Kasumi-1 (cell line): ENCODE measurements at places on chromosomes 3 and 15.

DNA sequence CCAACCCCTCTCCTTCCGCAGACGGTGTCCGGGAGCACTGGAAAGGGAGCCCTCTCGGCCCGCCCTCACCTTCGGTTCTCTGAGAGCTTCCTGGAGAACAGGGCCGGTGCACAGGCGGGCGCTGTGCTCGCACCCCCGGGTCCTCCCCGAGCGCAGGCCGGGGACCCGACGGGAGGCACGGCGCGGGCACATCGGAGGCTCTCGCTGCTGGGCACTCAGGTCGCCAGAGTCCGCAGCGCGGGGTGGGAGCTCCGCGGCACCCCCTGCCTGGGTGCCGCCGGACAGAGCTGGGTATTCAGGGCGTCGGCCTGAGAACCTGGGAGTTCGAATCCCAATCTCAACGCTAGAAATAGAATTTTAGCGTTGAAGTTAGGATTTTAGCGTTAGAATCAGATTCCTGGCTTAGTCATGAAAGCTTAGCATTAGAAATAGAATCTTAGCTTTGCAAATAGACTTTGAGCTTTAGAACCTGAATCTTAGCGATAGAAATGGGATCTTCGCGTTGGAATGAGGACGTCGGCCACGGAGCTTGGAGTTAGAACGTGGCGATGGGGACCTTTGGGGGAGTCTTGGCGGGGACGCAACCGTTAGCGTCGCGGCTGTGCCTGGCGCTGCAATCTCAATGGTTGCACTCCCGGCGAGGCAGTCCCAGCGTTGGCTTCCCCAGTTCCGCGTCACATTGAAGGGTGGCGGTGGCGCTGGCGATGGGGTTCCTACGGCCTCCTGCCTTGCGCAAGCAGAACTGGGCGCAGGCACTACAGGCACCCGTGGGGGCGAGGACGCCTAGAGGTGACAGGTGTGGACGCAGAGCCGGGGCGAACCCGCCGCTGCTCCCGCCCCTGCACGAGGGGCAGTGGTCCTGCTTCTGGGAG, 549 bp downstream of the TRH start:
- DNase-seq = peak; percentile 11

- no peak for DNase-seq
Measured at GRCh38 chr15:98485451-98485850, 162.9 kb upstream of the IGF1R start.

DNA sequence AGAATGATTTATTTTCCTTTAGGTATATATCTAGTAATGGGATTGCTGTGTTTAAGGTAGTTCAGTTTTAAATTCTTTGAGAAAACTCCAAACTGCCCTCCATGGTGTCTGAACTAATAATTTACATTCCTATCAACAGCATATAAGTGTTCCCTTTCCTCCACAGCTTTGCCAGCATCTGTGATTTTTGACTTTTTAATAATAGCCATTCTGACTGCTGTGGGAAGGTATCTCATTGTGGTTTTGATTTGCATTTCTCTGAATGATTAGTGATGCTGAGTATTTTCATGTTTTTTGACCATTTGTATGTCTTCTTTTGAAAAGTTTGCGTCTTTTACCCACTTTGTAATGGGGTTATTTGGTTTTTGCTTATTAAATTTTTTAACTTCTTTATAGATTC, 571.6 kb upstream of the CCDC54 start:
- DNase-seq = no peak

- DNase-seq = no peak
Measured at GRCh38 chr3:103181160-103181559, 746.3 kb downstream of the ZPLD1 start.

DNA sequence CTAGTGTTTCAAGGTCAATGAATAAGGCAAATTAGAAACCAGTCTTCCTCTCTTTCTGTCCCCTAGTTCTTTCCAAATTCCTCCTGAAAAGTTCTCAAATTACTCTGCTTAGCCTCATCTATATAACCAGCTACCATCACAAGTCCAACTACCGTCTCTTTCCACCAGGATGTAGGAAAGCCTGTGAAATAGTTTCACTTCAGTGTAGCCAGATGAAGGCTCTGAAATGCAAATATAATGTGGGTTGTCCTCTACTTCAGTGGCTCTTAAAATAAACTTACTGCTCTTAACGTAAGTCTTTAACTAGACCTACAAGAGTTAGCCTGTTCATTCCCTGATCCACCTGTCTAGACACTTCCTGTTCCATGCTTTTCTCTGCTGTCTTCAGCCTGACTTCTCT, 827.7 kb downstream of the ROBO1 start:
- DNase-seq = no peak

DNA sequence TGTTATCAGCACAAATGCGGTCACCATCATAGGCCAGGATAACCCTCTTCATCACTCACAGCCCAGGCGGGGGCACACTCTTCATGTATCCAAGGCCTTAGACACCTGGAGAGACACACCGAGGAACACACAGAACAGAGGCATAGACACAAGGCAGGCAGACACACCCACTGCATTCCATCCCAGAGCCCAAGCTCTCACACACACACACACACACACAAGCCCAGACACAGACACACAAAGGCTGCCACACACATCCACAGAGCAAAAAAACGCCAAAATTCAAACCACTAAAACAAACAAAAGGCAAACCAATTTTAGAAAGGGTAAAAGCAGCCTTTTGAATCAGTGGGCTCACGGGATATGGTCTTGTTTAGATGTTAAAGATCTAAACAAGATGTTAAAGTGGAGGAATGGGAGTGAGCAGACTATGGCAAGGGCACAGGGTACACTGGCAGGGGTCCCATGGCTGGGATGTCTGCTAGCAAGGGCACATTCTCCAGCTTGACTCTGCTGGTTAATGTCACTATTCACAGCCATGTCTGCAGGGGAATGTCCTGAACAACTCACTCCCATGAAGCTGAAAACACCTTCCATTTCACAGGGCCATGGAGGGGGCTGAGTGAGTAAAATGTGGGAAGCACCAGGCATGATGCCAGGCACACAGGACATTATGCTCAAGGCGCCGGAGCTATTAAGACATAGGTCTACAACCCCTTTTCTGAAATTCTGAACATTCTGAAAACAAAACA, 14.9 kb upstream of the CRABP1 start:
- no peak for DNase-seq

DNA sequence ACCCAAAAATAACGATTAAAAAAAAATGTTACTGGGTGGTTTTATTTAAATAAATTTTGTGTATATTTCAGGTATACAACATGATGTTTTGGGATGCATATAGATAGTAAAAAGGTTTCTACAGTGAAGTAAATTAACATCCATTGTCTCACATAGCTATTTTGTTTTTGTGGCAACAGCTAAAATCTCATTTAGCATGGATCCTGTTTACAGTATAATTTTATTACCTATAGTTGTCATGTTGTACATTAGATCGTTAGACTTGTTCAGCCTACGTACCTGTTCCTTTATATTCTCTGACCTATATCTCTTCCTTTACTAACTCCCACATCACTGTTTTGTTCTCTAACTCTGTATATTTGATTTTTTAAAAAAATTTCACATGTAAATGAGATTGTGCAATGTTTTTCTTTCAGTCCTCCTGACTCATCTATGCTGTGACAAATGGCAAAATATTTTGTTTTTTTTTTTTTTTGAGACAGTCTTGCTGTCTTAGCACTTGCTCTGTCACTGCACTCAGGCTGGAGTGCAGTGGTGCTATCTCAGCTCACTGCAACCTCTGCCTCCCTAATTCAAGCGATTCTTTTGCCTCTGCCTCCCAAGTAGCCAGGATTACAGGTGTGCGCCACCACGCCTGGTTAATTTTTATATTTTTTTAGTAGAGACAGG, 45.6 kb downstream of the OIP5 start:
- DNase-seq = no peak

GRCh38 chr3:67478423-67478822, 176.0 kb downstream of the SUCLG2 start:
- DNase-seq = no peak

- no peak for DNase-seq
Measured at GRCh38 chr15:47736143-47736786, 19.0 kb downstream of the SEMA6D start.

DNA sequence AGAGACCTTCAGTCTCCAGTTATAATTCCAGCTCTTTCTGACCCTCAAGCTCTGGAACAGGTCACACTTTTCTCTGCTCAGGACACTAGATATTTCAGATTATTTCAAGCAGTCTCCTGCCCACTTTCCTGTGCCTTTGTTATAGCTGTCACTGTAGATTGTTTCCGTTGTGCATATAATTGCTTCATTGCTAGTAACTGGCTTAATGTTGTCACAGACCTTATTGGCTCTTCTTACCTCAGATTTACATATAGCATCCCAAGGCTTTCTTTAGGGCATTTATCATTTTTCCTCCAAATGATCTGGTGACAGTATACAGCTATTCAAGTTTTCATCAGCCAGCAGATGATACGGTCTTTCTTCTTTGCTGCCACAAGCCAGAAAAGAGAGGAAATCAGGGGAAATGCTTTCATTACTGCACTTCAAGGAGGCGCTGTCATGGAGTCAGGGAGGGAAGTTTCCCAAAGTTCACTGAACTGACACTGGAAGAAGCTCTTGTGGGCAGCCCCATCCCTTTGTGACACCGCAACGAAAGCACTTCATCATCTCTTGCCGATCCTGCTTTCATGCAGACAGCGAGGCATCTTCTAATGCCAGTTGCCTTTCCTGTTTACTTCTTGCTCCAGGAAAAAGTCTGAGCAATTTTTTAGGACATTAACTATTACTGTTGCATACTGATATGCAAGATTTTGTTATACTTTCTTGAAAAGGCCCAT, 181.9 kb downstream of the CDIN1 start:
- no peak for DNase-seq

DNA sequence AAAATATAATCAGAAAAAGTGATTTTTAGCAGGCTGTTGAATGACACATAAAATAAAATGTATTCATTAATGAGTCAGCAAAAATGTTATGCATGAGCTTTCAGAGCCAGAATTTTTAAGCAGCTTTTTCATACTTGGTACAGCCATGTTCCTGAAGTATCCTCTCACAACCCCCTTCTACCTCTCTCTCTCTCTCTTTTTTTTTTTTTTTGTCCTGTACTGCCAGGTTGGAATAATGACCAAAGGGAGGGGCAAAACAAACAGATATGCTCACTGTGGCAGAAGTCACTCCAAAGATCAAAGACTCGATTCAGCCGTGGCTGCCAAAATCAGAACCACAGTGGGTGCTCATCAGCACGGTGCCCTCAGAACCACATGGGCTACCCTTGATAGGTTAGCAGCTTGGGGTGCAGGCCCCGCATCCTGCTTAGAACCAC, 383.0 kb downstream of the ZBTB20 start:
- DNase-seq = no peak

GRCh38 chr3:12584083-12584482, 27.2 kb downstream of the MKRN2 start:
- no peak for DNase-seq

DNA sequence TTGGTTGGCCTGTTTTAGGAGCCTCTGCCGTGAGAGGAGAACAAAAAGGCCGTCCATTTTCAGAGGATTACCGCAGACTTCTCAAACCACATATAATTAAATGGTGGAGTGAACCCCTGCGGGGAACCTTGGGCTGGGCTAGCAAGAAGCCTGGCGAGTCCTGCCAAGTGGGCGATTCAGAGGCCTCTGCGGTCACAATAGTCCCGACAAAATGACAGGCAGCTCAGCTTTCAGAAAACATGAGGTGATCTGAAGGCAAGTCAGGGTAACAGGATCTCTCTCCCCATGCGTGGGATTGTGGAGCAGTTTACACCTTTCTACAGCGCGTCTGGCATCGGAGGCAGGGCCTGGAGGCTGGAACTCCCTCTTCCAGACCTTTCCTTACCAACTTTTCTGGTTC, 134.8 kb downstream of the ASB7 start:
- DNase-seq = no peak

GRCh38 chr3:94374439-94375161, 311.7 kb downstream of the NSUN3 start:
- DNase-seq = no peak

- no peak for DNase-seq
Measured at GRCh38 chr3:185874119-185874518, 49.3 kb upstream of the IGF2BP2 start.
